ENCODE measurements at places on chromosomes 12 and 14. TPM values are rescaled to one million over a fixed set of nuclear protein-coding genes. Genes with fewer than 3 reads are reported as not detected.

RNASE7 gene
- not detected for total RNA-seq

SRRM4 gene
- 3.8 TPM for total RNA-seq

TOMM20L gene
- total RNA-seq = not detected

ABCC9 gene
- total RNA-seq = 41.8 TPM

GZMH gene
- not detected for total RNA-seq

SYNJ2BP gene
- 34.4 TPM for total RNA-seq

NRIP2 gene
- 1.9 TPM for total RNA-seq

LBHD2 gene
- not detected for total RNA-seq

RPAP3 gene
- 26.5 TPM for total RNA-seq

ZFYVE26 gene
- total RNA-seq = 20.3 TPM

SINHCAF gene
- total RNA-seq = 21.2 TPM

LHX5 gene
- total RNA-seq = 1.6 TPM

OSGEP gene
- 34.6 TPM for total RNA-seq

MGAT2 gene
- total RNA-seq = 39.1 TPM

TAS2R9 gene
- 0.44 TPM for total RNA-seq

NRDE2 gene
- 15.5 TPM for total RNA-seq

JPH4 gene
- 23.7 TPM for total RNA-seq

MUCL1 gene
- total RNA-seq = not detected

KRT76 gene
- not detected for total RNA-seq

LRRC10 gene
- not detected for total RNA-seq

DTX3 gene
- 66.3 TPM for total RNA-seq

ISM2 gene
- 1.8 TPM for total RNA-seq

FAM161B gene
- 15.8 TPM for total RNA-seq

MYF5 gene
- not detected for total RNA-seq

FSCB gene
- 0.10 TPM for total RNA-seq

EPYC gene
- total RNA-seq = not detected

KRT77 gene
- 0.06 TPM for total RNA-seq

MMP17 gene
- total RNA-seq = 16.5 TPM

CLEC4D gene
- total RNA-seq = 2.6 TPM

RERG gene
- 6.6 TPM for total RNA-seq

PAPLN gene
- total RNA-seq = 18.3 TPM

RHOJ gene
- total RNA-seq = 11.9 TPM

TTC9 gene
- 10.0 TPM for total RNA-seq

C1R gene
- 83.1 TPM for total RNA-seq

FOXG1 gene
- total RNA-seq = not detected

TAC3 gene
- total RNA-seq = 6.8 TPM

RBP5 gene
- 0.20 TPM for total RNA-seq

GPR68 gene
- total RNA-seq = 3.7 TPM

ASCL1 gene
- total RNA-seq = 10.1 TPM

SLC39A5 gene
- not detected for total RNA-seq

TMEM119 gene
- 14.9 TPM for total RNA-seq

ESR2 gene
- total RNA-seq = 0.69 TPM

ANO6 gene
- 105 TPM for total RNA-seq

POTEM gene
- total RNA-seq = not detected

PROX2 gene
- not detected for total RNA-seq

ANO2 gene
- 19.2 TPM for total RNA-seq

HVCN1 gene
- 21.9 TPM for total RNA-seq

MAP3K9 gene
- total RNA-seq = 6.4 TPM

METTL3 gene
- 79.0 TPM for total RNA-seq

TEAD4 gene
- 2.7 TPM for total RNA-seq

ZNF891 gene
- 7.5 TPM for total RNA-seq

SERPINA1 gene
- 5.9 TPM for total RNA-seq

PRH2 gene
- total RNA-seq = 0.88 TPM

RND1 gene
- total RNA-seq = 8.5 TPM
